ENCODE measurements at places on chromosomes 16 and 17. TPM values are rescaled to one million over a fixed set of nuclear protein-coding genes. Genes with fewer than 3 reads are reported as not detected.

Gene SPATA32
- polyA plus RNA-seq, result 0.49 TPM

Gene TBC1D3H
- polyA plus RNA-seq, result not detected

Gene ALOX15B
- not detected for polyA plus RNA-seq

Gene DHRS7C
- polyA plus RNA-seq, result not detected

Gene DCAF7
- 75.6 TPM for polyA plus RNA-seq

Gene VMO1
- not detected for polyA plus RNA-seq

Gene FOXL1
- not detected for polyA plus RNA-seq

Gene NPB
- not detected for polyA plus RNA-seq

Gene BCO1
- polyA plus RNA-seq, result not detected

Gene MYOCD
- not detected for polyA plus RNA-seq

Gene EVI2B
- 99.2 TPM for polyA plus RNA-seq

Gene CARHSP1
- polyA plus RNA-seq, result 33.2 TPM

Gene ZC3H7A
- 47.6 TPM for polyA plus RNA-seq

Gene KCNG4
- polyA plus RNA-seq, result not detected

Gene DBNDD1
- 3.7 TPM for polyA plus RNA-seq

Gene CBX4
- polyA plus RNA-seq, result 1.2 TPM

Gene ZNF287
- 14.1 TPM for polyA plus RNA-seq

Gene CHRNE
- 0.08 TPM for polyA plus RNA-seq

Gene ABCA8
- not detected for polyA plus RNA-seq

Gene EXOC3L1
- polyA plus RNA-seq, result 0.21 TPM

Gene CDRT4
- polyA plus RNA-seq, result 1.9 TPM

Gene CCDC40
- not detected for polyA plus RNA-seq

Gene TRPV3
- not detected for polyA plus RNA-seq

Gene G6PC3
- polyA plus RNA-seq, result 15.6 TPM

Gene IL17C
- not detected for polyA plus RNA-seq

Gene EFCAB13
- 0.68 TPM for polyA plus RNA-seq

Gene RRAD
- polyA plus RNA-seq, result not detected

Gene ENPP7
- polyA plus RNA-seq, result 0.15 TPM

Gene CD7
- 53.1 TPM for polyA plus RNA-seq

Gene SRL
- not detected for polyA plus RNA-seq

Gene SEPTIN12
- not detected for polyA plus RNA-seq

Gene EMP2
- polyA plus RNA-seq, result not detected

Gene RAB11FIP4
- 8.3 TPM for polyA plus RNA-seq

Gene BAIAP3
- polyA plus RNA-seq, result 1.0 TPM

Gene ARL17B
- 31.6 TPM for polyA plus RNA-seq

Gene KRTAP2-1
- not detected for polyA plus RNA-seq

Gene RASD1
- polyA plus RNA-seq, result 0.45 TPM

Gene NOL11
- polyA plus RNA-seq, result 18.3 TPM

Gene TBX2
- not detected for polyA plus RNA-seq

Gene CCT6B
- 0.61 TPM for polyA plus RNA-seq

Gene OTOP3
- not detected for polyA plus RNA-seq
